ENCODE measurements at places on chromosomes 2 and 18.

- DNase-seq = no peak
These were observed 9.4 kb downstream of the CYP1B1 start for GRCh38 chr2:38066421-38067115.

DNA sequence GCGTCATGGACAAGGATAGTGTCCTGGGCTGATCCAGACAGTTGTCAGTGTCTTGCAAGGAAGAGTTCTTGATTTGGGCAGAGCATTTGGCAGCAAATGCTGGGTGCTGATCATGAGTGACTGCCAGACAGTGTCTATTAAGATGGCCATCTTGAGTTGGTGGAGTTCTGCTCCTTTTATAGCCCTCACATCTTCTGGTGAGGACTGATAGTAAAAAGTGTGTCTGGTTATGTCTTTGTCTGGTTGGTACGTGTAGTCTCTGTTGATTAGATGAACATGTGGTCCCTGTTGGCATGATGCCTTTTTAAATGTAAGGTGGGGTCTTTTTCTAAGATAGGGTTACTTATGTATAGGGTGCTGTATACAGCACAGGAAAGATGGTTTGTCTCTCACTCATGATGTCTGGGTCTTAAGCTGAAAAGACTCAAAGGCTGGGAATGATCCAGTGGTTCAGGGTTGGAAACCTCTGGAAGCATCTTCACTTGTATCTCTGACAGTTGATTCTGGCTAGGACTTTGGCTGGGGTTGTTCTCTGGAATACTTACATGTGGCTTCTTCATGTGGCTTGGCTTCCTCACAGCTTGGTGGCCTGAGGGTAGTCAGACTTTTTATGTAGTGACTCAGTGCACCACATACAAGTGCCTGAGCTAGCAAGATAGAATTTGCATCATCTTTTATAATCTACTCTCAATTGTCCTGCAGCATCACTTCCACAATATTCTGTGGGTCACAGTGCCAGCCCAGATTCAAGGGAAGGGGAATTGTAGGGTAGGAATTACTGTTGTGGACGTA lies 11.8 kb downstream of the MTX2 start:
- no peak for DNase-seq

- DNase-seq = no peak
These were observed 83.9 kb upstream of the REV1 start for GRCh38 chr2:99573634-99574251.

- no peak for DNase-seq
These were observed 633.9 kb upstream of the PKDCC start for GRCh38 chr2:41413813-41414485.

DNA sequence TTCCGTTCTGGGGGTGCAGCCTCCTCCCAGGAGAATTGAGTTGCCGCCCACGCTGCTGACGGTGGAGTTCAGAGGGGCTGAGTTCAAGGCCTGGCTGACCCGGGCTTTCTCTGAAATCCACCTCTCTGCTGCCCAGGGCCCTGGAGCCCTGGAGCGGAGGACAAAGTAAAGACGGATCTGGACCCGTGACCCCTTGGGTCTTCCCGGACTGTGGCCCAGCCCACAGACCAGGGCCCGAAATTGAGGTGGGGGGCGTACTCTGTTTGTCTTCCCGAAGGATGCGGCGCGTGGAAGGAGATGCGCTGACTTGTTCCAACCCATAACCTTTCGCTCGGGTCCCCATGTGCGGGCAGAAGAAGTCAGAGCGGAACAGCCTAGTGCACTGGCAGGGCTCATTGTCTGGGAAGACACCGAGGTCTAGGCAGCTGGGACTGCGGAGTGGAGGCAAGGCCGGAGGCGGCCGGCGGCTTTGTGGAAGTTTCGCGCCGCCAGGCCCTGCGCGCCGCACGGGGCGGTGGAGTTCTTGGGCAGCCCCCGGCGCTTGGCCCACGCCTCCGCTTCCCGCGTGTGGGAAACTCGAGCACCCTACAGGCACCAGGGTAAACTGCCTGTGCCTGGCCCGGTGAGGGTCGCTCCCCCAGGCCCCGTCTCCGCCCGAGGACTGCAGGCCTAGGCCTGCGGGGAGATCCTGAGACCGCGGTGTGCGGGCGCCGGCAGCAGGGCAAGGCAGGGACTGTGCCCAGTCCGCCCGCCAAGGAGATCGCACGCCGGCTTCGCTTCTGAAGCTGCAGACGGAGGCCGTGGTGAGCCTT lies 9.8 kb downstream of the POU3F3 start:
- DNase-seq = no peak

DNA sequence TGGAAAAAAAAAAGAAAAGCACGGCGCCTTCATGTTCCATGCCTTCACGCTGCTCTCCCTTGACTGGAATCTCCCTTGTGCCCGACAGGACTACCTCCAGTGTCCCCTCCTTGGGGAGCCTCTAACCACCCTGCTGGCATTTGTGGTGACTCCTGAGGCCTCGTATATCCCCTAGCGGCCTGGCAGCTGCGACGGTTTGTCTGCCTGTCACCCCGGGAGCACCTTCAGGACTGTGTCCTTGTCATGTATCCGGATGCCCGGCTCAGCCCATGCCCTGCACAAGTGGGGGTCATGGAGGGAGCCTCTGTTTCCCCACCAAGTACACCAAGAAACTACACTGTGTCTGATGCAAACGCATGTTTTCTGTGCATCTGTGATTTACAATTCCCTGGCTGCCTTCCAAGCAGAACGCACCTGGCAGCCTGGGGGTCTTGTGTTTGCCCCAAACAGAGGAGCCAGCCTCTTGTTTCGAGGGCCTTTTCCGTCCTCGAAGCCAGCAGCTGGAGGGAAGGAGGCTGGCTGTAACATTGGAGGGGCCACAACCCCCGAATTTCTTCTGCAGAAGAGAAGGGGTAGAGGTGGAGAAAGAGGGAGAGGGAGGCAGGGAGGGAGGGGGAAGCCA lies 18.9 kb downstream of the TWIST2 start:
- DNase-seq = no peak

DNA sequence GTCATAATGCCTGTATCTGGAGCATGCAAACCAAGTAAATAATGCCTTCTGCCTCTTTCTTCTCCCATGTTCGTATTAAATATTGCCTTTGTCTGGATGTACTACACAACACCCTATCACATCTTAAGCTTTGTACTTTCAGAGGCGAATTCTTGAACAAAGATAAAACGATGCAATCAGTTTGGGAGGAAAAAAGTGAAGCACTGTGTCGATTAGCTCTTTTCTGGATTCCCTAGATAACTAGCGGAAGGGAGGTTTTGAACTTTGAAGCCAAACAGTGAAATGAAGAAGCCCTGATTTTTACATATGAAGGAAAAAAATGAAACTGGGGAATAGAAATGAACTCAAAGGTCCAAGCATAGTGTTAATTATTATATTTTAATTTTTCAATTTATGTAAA lies 44.7 kb downstream of the CAVIN2 start:
- no peak for DNase-seq

GRCh38 chr2:28566521-28567041 lies 70.7 kb downstream of the PLB1 start:
- peak; percentile 87 for DNase-seq

GRCh38 chr2:205965707-205966106 lies 120.3 kb downstream of the INO80D start:
- no peak for DNase-seq

DNA sequence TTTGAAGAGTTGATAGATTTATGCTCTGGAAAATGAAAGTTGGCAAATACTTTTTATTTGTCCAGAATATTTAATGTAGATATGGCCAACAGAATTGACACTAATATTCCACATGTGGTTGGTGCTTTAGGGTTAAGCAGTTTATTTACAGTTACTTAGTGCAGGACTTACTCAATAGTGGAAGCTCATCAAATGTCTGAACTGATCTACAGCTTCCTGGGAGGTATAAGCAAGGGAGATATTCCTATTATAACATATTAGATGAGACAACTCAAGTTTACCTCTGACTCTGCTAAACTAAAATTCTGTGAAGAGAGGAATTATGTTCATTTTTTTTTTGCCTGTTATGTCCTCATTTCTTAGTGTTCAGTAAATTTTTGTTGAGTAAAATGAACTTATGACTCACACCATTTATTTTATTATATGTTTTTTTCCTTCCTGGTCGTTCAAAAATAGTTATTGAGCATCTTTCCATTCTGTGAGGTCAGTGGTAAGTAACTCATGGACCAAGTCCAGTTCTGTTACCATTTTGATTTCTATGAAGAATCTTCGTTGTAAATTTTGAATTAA lies 13.6 kb downstream of the ABI2 start:
- no peak for DNase-seq

GRCh38 chr2:31107591-31108300 lies 30.5 kb downstream of the GALNT14 start:
- no peak for DNase-seq

- no peak for DNase-seq
These were observed 184.1 kb upstream of the FN1 start for GRCh38 chr2:215619989-215620388.

DNA sequence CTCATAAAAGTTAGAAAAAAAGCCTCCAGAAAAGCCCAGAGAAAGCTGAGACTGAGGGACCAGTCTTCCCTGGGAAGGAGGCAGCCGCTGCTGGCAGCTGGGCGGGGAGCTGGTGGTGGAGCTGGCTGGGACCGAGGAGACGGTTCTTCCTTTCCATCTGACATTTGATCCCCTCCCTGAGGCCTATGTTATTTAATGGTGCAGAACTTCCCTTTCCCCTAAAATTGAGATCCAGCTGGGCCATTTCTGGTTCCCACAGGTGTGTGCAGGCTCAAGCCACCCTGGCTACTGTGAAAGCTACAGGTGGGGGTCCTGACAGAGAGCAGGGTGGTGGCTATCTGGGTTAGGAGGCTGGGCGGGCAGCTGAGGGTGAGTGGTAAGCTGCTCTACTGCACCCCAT lies 81.5 kb upstream of the FZD7 start:
- no peak for DNase-seq

GRCh38 chr2:63301481-63301880 lies 250.9 kb downstream of the OTX1 start:
- DNase-seq = no peak

DNA sequence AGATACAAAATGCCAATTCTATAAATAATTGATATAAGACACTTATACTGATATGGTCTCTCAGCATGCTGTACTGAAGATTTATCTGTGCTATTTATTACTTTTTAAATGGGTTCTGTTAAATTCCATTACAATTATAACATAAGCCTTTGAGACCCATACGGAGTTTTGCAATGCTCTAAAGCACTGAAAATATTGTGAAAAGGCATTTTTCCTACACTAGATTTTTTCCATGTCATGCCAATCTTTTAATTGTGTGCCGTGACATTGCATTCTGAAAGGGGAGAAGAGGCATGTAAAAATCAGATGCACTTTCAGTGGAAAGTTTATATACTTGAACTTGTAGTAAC lies 46.5 kb downstream of the EFEMP1 start:
- no peak for DNase-seq

DNA sequence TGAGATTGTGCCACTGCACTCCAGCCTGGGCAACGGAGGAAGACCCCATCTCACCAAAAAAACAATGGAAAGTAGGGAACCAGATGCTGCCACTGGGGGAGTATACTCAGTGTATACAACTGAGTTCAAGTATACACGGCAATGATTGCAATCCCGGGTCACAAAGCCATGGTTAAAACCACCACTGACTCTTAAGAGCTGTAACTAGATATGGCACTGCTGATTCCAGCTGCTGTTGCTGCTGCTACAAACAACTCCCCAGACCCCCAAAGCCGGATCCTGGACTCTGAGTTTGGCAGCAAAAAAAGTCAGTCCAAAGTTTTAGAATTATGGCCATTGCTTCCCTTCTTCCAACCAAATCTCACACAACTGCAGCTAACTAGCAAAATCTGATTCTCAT lies 43.7 kb upstream of the COX7A2L start:
- no peak for DNase-seq

GRCh38 chr18:32899819-32900218 lies 127.0 kb upstream of the KLHL14 start:
- DNase-seq = no peak

DNA sequence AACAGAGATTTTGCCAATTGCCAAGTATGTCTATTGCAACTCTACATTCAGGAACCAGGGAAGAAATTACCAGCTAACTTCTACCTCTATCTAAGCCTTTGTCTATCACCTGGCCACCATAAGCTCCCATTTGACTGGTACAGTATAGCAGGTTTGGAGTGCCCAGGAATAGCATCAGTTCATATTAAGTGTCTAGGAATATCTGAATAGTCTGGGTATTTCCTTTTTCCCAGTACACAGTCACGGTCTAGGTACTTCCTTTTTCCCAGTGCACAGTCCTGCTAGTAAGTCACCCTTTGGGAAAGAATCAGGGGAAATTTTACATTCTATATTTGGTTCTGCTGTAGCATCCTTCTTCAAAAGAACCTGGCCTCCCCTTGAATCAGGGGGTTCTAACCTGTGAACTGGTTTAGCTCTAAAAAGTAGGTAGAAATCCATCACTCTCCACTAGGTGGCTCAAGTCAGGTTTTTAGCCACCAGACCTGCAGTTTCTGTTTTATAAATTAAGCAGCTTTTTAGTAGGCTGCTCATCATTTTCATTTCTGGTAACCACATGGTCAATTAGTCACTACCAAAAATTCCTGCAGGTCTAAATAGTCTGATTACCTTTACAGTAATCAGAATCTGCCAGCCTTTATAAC lies 49.3 kb upstream of the DNAJC10 start:
- no peak for DNase-seq

DNA sequence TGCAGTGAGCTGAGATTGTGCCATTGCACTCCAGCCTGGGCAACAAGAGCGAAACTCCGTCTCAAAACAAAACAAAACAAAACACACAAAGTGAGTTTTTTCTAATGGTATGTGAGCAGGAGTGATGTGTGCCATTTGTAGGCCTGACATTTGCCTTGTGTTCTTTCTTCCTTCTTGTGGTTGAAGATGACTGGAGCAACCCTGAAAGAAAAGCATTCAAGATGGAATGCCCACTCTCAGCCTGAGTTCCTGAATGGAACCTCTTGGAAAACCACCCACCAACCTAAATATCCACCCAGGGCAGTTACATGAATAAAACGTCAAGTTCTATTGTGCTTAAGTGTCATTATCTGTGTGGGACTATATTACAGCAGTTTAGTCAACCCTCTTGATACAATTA lies 26.5 kb downstream of the PGAP1 start:
- DNase-seq = no peak

DNA sequence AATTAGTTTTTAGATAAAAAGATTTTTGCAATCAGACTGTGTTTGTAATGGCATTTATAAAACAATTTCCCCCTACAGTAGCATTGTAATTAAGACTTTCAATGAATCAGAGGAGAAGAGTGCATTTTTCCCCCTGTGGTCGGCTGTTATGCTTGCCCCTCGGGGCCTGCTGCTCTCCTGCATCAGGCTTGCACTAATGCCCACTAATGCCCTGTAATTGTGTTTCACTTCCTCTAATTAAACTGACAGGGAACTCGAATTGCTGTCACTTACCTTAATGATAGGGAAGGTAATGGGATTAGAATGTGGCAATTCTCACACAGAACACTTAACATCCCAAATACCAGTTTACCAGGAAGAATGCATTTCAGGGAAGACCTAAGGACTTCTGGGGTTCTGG lies 61.2 kb upstream of the LRRTM1 start:
- DNase-seq = peak; percentile 18

DNA sequence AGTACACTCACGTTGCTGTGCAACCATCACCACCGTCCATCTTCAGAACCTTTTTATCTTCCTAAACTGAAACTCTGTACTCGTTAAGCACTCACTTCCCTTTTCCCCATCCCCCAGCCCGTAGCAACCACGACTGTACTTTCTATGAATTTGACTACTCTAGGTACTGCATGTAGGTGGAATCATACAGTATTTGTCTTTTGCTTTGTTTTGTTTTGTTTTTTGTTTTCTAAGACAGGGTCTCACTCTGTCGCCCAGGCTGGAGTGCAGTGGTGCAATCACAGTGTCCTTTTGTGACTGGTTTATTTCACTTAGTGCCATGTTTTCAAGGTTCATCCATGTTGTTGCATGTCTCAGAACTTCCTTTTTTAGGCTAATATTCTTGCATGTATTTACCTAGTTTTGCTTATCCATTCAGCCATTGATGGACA lies 7.0 kb upstream of the TYMS start:
- DNase-seq = no peak

GRCh38 chr2:1750933-1751766 lies 6.8 kb upstream of the PXDN start:
- peak; percentile 48 for DNase-seq
